ENCODE measurements at places on chromosomes 5 and 9.

DNA sequence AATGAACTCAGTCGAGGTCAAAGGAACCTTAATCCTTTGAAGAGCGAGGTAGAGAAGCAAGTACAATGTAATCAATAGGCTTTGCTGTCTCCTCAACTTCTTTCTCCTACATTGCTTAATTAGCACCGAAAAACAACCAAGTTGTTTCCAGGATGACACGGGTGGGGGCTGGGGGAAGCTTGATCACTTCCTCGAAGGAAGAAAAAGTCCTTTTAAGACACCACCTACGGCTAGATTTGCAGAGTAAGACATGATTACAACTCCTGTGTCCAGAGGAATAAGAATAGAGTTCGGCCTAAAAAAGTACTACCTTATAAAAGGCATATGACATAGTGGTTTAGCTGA is 811 bp upstream of the ARRDC3 start:
- DNase-seq: no peak

DNA sequence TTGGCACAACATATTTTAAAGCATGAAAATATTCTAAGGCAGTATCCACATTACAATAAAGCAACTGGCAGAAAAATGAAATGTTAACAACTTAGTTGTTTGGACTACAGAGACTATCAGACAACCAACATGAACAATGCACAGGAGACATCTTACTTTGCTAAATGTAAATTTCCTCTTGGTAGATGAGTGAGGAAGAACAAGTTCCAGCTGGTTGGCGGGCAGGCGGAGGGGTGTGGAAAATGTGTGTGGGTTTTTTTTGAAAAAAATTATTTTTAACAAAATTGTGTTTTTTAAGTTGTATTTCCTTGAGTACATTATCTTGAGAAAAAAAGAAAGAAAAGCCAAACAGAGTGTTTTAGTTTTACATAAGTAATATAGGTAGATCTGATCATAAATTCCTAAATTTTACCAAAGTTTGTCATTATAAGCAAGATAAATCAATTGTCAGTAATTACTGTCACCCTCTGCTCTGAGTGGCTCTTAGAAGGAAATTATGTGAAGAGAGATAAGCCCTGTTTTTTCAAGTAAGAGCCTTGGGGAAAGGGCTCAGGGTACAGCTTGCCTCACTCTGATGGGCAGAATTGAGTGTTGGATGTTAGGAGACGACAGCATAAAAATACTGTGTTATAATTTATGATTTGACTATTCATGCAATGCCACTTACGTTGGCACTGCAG is 42.5 kb downstream of the TMEM167A start:
- peak; percentile 24 for DNase-seq

- no peak for DNase-seq
Observed at GRCh38 chr9:91117474-91117891, 244.2 kb downstream of the AUH start.

- no peak for DNase-seq
Observed at GRCh38 chr5:169299191-169299662, 1.7 kb downstream of the SLIT3 start.

GRCh38 chr9:17005056-17005823 is 129.6 kb upstream of the CNTLN start:
- DNase-seq: peak; percentile 10

DNA sequence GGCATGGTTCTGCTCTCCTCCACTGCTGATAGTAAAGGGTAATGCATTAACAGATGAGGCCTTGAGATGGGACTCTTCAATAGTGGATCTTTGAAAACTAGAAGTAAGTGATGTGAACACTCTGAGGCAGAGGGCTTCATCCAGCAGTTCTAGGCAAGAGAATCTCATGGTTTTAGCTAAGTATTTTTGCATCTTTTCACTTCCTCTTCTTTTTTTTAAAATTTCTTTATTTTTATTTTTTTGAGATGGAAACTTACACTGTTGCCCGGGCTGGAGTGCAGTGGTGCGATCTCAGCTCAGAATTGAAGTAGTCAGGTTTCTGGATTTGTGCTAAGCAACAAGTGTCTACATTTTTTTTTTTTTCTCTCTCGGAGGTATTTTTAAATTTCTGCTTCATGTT is 101.9 kb downstream of the MTRR start:
- DNase-seq: no peak

GRCh38 chr9:99118782-99119466 is 14.0 kb downstream of the TGFBR1 start:
- DNase-seq: no peak

GRCh38 chr5:54453046-54453445 is 2.5 kb upstream of the HSPB3 start:
- DNase-seq: no peak

DNA sequence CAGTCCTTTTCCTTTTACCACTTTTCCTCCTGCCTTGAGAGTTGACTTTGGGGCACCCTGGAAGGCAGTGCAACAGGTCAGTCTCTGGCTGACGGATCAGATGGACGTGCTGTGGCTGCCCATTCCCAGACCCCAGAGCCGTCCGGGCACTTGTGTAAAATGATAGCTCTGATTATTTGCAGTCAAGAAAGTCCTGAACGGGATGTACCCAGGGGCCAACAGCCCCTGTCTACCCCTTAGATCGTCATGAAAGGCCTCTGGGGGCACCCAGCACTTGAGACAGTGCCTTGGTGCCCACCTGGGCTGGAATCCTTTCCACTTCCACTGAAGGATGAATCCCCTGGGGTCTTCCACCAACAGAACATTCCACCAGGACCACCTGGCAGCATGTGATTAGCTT is 17.7 kb upstream of the ANGPTL2 start:
- no peak for DNase-seq

GRCh38 chr5:23506329-23507236 is 826 bp upstream of the PRDM9 start:
- peak; percentile 81 for DNase-seq

- no peak for DNase-seq
Observed at GRCh38 chr5:88660264-88660946, 222.6 kb downstream of the MEF2C start.

DNA sequence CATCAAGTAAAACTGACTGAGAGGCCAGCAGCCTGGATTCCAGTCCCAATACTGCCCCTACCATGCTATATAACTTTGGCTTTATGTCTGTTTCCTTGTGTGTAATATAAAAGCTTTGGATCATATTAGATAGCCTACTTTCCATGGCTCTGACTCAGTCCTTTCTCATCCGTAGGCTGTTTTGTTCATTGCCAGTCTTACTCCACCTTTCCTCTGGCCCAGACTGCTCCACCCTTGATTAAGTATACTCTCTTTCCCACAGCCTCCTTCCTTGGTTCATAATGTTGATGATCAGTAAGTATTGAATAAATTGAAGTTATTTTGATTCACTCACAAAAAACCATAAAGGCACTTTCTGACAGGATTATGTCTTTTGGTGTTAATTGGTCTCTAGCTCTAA is 1.5 kb upstream of the MRPS30 start:
- no peak for DNase-seq

DNA sequence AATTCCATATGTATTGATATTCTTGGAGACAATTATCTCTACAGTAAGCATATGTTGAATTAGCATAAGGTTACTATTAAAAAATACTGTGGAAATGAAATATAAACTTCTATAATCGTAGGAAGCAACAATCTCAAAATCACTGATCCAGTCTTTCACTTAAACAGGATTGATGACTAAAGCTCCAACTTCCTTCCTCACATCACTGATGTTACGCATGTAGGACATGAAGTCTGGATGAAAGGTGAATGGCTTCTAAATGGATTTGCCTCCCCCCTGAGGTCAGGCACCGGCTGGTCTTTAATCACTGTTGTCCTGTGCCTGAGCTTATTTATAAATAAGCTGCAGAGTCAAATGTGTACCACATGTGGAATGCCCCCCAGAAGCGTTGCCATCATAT is 157.1 kb upstream of the NFIB start:
- no peak for DNase-seq

DNA sequence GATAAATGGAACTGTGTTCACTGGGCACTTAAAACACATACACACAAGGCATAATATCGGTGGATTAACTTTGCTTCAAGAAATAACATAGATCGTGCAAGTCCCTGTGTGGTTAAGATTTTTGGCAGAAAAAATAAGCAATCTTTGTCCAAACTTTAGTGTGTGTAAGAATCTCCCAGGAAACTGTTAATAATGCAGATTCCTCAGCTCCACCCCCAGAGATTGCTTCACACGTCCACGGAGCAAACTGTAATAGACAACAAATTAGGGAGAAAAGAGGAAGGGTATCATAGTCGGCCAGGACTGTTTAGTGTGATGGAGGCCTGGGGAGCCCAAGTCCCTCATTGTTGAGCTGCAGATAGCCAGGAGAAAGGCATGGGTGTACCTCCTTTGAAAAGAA is 84.8 kb downstream of the PJA2 start:
- DNase-seq: no peak

GRCh38 chr9:137368431-137369035 is 54.4 kb downstream of the EXD3 start:
- no peak for DNase-seq

- no peak for DNase-seq
Observed at GRCh38 chr5:151155775-151156506, 1.6 kb downstream of the ANXA6 start.

DNA sequence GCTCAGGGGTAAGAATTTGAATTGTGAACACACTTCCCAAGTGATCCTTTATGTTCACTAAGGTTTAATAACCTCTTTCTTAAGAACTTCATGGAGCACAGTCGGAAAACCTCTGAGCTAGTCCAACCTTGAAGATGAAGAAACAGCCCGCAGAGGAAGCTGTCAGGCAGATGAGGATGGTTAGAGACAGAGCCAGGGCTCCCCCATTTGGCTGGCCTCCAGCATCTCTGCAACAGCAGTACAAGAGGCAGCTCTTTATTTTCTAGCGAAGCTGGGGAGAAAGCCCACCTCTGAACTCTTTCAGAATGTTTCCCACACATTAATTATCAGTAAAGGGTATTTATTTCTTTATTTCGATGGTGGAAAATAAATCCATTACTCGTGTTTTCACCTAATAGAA is 350.8 kb downstream of the DMRT2 start:
- no peak for DNase-seq

DNA sequence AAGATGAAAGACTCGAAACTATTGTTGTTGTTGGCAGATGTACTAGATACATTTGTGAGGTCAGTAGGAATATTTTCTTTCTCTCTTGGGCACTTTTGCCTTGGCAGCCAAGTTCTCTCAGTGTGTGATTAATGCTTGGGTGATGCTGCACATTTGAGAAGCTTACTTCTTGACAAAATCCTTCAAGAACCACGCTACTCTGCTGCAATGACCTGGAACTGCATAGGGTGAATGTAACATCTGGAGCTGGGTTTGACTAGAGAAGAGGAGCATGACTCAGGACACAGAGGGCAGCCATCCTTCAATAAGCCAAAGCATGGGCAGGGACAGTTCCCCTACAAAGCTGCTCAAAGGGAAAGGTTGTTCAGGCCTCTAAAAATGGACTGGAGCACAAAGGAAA is 75.5 kb upstream of the PUM3 start:
- DNase-seq: no peak

- no peak for DNase-seq
Observed at GRCh38 chr5:71461360-71461759, 5.9 kb downstream of the BDP1 start.

GRCh38 chr5:61758711-61759110 is 426.7 kb downstream of the ZSWIM6 start:
- no peak for DNase-seq

DNA sequence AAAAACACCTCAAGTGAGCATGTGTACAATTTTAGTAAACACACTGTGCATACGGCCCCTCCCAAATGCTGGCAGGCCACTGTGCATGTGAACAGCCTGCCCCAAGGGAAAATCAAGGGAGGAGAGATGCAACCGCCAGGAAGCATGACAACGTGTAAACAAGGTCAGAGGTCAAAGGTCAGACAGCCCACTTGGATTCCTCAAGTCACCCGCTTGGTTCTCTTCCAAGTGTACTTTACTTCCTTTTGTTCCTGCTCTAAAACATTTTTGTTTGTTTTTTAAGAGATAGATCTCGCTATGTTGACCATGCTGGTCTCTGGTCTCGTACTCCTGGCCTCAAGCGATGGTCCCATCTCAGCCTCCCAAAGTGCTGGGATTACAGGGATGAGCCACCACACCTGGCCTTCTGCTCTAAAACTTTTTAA is 126.7 kb upstream of the SHB start:
- no peak for DNase-seq

- no peak for DNase-seq
Observed at GRCh38 chr5:119356612-119357188, 881 bp downstream of the TNFAIP8 start.

DNA sequence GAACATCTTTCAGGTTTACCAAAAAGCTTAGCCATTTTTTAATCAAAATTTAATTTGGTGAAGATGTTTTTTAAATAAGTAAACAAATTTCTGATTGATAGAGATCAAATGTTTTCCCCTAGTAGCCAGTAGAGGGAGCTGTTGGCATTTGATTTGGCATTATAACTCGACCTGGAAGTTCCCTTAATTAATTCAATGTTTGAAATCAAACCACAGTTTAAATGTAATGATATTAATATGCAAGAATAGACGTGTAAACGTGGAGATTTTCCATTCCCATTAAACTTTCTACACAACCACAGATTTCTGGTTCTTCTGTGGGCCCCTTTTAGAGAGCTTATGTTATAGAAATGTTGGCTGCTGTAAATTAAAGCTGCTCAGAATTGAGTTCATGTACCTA is 148.1 kb upstream of the MPDZ start:
- no peak for DNase-seq

DNA sequence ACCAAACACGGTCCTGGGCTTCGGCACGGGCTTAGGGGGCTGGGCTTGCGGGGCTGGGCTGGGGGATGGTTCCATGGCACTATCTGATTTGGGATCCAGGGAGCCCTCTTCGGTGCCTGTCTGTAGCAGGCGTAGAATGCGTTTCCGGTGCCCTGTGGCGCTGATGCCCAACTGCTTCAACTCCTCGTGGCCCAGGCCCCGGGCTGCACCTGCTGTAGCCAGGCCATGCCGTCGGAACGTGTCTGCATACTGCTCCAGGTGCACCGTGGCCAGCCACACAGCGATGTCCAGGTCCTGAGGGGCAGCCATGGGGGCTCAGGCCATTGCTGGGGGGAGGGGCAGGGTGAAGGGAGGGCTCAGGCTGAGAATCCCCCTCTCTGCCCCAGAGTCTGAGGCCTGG is 1.9 kb downstream of the ARAP3 start:
- DNase-seq: no peak

- no peak for DNase-seq
Observed at GRCh38 chr5:95863383-95863757, 40.8 kb upstream of the GLRX start.

DNA sequence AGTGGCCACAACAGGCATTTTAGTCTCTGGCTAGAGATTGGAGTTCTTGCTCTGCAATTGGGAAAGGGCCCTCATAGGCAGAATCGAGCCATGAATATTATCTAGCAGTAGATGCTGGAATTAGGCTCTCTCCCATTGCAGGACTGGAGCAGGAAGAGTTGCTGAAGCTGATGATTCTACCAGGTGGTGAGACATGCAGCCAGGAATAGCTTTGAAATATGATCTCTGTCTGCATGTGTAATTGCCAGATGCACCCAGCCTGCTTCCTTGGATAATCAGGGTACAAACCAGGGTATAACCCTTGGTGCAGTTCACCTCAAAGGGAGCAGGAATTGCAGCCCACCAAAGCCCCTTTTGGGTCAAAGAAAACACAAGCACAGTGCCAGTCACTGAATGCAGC is 211.4 kb upstream of the FTMT start:
- DNase-seq: no peak

GRCh38 chr5:149549461-149550267 is 1.6 kb downstream of the CSNK1A1 start:
- no peak for DNase-seq

GRCh38 chr5:40682154-40683017 is 2.7 kb downstream of the PTGER4 start:
- no peak for DNase-seq
